Posterior vena cava (tissue), 2 donors: ENCODE measurements at places on chromosomes 6 and 20. TPM values are rescaled to one million over a fixed set of nuclear protein-coding genes. Genes with fewer than 3 reads are reported as not detected.

DOK5 gene
- 6.1 TPM for total RNA-seq

C6orf58 gene
- not detected for total RNA-seq

PBOV1 gene
- not detected for total RNA-seq

LY6G6D gene
- not detected for total RNA-seq

CST2 gene
- not detected for total RNA-seq

OR2H1 gene
- total RNA-seq: not detected

HDGFL1 gene
- not detected for total RNA-seq
